ENCODE measurements at places on chromosomes 13 and 19.

GRCh38 chr19:41398050-41398418 is 416 bp downstream of the BCKDHA start:
- DNase-seq = no peak

DNA sequence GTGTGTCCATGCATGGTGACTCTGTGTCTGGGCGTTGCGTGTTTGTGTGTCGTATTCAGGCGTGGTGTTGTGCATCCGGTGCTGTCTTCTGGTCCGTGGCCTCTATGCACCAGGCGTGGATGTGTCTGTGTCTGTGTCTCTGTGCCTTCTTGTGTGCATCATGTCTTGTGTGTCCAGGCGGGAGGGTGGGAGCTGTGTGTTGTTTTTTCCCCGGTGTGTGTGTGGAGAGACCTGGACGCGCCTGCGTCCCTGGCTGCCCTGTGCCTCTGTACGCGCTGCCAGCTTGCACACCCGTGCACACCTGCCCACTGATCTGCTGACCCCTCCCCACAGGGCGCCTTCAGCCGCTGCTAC is 1.1 kb downstream of the PLK5 start:
- DNase-seq = no peak

DNA sequence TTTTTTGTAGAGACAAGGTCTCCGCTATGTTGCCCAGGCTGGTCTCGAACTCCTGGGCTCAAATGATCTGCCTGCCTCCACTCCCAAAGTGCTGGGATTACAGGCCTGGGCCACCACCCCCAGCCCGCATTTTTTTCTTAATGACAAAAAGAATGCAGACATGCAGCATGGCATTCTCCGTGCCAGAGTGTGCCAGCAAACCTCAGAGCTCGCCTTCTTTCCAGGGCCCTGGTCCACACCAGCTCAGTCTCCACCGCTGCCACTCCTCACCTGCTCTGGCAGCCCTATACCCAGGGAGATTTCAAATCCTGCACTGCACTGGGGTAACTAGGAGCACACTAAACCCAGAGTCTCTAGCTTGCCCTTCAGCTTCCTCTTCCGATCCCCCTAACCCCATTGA is 41.7 kb downstream of the ZIC5 start:
- DNase-seq = no peak

DNA sequence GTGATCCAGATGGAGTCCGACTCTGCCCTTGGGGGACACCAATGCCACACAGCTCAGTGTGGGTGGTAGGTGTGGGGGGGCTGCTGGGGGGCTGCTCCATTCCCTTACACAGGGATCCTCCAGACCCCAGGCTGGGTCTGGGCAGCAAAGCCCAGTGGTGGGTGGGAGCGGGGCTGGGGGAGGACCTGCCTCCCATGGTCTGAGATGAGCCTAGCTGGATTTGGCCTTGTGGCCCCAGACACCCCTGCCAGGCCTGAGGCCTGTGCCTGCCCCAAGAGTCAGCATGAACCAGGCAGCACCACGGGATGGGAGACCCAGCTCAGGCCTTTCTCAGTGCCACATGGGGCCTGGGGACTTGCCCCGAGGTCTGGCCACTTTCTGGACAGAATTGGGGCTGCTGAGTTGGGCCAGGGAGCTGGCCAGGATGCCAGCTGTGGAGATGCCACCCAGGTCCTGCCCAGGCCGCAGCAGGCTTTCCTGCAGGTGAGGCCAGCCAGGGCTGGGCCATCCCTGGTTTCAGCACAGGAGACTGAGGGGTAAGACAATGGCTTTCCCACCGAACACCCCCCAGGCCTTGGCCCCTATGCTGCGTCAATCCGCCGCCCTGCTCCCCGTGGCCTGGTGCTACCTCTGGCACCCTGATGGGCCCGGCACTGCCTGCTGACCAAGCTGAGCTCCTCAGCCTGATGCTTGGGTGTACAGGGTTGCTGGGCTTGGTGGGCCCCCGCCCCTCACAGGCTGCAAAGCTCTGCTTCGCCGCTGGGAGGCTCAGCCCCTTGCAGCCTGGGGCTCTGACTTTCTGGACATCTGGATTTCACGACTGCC is 24.2 kb downstream of the CEBPG start:
- no peak for DNase-seq

GRCh38 chr13:112159575-112160547 is 92.9 kb downstream of the SOX1 start:
- no peak for DNase-seq

DNA sequence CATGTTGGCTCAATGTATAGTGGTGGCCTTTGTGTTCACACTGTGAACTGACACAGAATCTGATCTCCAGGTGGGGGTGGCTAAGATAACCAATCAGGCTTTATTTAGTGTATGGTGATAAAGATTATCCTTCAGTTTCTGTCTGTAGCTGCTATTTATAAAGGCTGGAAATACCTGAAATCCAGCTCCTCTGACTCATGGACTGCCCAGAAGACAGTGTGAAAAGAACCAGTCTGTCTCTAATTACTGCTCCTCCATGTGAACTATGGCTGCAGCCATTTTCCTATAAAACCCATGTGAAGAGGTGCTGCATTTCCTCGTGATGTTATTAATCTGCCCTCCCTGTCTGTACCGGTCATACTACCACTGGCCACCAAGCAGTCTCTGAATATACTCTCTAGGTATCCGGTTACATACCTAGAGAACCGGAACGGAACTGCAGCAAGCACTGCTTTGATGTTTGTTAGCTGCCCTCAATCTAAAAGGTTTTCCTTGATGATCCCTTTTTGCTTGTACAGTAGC is 238.0 kb downstream of the LHFPL6 start:
- no peak for DNase-seq

GRCh38 chr13:98784666-98785065 is 32.2 kb upstream of the SLC15A1 start:
- DNase-seq = no peak

GRCh38 chr13:82766732-82767321 is 1115.4 kb downstream of the SLITRK1 start:
- DNase-seq = no peak

DNA sequence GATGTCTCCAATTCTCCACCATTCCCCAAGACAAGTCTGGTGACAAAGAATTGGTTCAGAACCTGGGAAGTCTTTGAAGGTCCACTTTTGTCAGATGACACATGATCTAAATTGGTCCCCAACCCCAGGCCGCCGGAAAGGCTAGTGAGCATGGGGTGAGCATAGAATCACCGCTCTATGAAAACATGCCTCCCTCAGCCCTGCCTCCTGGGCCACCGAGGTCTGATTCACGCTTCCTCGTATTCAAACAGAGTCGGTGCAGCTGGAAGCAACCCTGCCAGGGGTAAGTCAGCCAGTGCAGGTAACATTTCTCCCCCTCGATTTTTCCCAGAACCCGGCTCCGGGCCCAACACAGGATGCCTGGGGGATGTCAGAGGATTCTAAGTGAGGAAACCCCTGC is 33.9 kb upstream of the KLF2 start:
- DNase-seq = no peak

GRCh38 chr13:25267715-25268114 is 19.6 kb downstream of the MTMR6 start:
- no peak for DNase-seq

All from CD8-positive, alpha-beta memory T cell (primary cell).